Skeletal muscle cell (primary cell): ENCODE measurements at places on chromosomes 7 and 10.

GRCh38 chr7:54897891-54898290 lies 120.9 kb upstream of the EGFR start:
- DNase-seq, result no peak

DNA sequence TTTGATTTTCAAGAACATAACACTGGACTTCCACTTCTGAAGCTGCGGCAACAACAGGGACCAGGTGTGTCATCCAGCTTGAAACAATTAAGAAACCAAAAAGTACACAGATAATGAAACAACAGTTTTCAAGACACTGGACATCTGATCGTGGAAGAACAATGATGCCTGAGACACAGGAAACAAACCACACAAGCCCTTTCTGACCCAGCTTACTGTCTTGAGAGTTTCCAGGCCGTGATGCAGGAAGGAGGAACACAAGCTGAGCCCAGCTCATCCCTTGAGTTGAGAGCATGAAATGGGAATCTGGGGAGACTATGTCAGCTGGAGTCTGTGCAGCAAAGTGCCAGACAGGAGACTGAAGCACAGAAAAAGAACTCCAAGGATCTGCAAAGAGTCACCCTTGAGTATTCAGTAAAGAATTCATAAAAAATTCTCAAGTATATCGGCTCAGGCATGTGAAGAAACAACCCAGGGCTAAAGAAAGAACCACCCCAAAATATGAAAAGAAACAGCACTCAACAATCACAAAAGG lies 91.6 kb downstream of the RNF32 start:
- DNase-seq, result no peak

GRCh38 chr10:43912469-43912868 lies 263.8 kb upstream of the ZNF32 start:
- DNase-seq, result no peak

- DNase-seq, result no peak
Measured at GRCh38 chr7:74042746-74043522, 15.0 kb downstream of the ELN start.

GRCh38 chr7:156153590-156153989 lies 341.3 kb upstream of the SHH start:
- DNase-seq, result no peak

DNA sequence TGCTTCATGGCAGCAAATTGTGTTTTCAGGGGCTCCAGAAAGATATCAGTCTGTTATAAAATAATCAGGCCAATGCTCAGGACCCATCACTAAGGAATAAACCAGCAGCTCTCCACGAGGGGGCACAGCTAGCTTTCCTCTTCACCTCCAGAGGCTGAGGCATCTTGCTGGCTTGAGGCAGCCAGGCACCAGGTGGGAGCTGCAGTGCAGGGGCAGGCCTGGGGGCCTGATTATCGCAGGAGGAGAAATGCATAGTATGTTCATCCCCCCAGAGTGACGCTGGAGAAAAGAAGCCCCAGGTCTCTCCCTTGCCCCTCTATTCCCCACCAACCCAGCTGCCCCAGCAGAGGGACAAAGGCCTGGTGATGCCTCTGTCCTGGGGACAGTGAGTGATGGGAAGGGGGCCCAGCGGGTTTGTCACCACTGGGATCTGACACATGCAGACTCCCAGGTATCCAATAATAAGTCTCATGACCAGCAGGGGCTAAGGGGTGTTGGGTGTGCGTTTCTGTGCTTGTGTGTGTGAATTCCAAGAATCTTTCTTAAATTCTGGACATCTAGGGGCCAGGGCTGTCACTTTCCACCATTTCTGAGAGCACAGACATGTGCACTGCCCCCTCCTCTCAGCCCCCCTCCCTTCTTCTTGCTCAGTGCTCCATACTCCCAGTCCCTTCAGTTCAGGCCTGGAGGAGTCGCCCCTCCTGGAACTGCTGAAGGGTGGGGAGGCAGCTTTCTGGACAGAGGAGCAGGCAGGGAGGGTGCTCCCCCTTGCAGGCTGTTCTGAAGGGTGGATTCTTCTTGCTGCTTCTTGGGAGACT lies 128.1 kb upstream of the FAM20C start:
- peak; percentile 29 for DNase-seq

DNA sequence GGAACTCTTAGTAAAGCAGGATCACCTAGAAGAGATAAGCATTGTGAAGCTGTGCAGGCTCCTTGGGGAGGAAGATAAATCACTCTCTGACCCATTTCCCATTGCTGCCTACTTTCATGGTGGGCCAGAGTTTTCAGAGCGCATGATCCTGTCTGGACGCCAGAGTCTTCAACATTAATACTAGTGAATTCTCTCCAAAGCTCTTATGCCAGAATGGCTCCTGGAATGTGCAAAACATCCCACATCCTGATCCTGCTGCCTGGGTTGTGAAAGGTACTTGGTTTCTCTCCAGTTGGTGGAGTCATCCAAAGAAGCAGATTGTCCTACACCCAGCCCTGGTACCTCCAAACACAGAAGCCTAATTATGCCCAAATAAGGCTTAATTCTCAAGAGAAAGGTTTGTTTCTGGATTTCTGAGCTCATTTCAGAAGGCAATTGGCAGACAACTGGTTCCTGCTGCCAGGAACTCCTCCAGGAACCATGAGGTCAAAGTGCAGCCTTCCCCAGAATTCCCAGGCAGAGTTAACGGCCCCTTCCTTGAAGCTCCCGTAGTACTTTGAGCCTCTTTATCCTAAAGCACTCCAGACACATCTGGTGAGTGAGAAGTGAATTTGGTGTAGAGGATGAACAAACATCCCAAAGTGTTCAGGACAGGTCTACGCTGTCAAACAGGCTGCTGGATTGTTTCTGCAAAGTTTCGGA lies 495.2 kb downstream of the PLXNA4 start:
- peak; percentile 24 for DNase-seq

GRCh38 chr7:21137640-21138039 lies 290.2 kb upstream of the SP4 start:
- DNase-seq, result no peak

DNA sequence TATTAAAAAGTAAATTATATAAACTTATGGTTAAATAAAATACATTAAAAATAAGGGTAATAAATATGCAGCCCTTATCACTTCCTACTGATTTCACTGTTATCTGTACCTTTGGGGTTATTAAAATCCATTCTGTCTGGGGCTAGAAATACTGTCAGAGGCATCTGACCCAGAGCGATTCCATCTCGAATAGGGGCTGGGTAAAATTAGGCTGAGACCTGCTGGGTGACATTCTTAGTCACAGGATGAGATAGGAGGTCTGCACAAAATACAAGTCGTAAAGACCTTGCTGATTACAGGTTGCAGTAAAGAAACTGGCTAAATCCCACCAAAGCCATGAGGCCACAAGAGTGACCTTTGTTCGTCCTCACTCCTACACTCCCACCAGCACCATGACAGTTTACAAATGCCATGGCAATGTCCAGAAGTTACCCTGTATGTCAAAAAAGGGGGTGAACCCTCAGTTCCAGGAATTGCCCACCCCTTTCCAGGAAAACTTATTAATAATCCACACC lies 77.6 kb downstream of the COBL start:
- no peak for DNase-seq

- DNase-seq, result peak; percentile 34
Measured at GRCh38 chr7:157432541-157432956, 95.7 kb downstream of the DNAJB6 start.

DNA sequence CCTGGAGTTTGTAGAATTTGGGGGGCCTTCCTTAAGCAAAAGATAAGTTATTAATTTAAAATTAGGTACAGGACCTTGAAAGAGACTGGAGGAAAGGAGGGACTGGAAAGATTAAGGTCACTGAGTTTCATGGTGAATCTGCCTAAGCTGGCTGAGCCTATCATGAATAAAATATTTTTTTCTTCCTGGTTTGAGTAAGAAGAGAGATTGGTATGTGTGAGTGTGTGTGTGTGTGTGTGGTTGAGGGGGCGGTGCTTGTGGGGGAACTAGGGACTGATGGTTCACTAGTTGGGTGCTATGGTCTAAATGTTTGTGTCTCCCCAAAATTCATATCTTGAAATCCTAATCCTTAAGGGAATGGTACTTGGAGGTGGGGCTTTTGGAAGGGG lies 142.5 kb upstream of the PRKCQ start:
- no peak for DNase-seq

DNA sequence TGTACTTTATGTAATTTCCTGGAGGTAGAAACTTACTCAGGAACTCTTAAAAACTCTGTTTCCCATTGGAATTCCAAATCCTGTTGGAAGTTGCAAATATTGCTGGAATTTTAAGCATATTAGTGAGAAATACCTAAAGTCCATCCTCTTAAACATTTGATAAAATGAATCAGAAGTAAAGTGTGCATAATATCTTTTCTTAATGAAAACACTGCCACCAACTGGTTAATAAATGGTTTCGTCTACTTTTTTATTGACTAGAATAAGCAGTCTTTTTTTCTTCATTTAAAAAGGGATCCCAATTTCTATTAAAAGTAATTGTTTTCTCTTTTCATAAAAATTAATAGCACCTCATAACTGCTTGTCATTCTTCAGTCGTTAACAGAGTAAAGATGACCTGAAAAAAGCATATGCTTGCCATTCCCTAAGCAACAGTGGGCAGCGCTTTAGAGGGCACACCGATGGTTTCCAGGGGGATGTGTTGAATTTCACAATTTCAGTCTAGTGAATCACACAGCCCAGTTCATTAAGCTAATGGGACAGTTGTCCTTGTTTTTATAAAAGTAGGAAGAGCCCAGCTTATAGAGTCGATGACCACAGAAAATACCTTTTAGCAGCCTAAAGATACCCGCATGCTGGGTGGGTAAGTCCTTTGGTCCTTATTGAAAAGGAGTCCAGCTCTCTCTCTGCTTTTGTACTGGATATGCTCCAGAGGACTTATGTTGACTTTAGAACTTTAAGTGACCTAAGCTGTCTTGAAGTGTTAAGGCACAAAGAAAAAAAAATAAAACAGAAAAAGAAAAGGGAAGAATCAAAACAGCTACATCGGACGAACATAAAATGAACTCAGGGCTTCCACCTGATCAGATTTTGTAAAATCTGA lies 28.5 kb downstream of the NPS start:
- DNase-seq, result no peak

DNA sequence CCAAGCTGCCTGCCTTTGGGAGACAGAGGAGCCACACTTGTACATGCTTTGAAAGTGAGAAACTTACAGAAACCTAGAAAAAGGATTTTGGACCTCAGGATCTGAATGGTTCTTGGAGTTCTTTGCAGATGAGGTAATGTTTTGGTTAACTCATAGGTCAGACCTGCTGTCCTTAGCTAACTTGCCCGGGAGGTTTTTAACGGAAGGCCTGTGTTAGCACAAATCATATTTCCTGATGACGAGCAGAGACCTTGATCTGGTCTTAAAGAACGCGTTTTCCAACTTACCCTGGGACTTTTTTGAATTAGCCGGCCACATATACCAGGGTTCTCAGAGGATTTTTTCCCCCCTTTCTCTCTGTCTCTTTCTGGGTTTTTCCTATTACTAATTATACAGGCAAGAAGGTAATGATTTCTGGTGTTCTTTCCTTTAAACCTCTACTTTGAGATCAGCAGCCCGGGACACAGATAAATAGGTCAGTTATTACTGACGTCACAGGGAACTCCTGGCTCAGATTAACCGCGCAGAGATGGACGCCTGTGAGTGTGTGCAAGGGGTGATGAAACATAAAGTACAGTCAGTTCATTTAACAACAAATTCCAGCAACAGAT lies 101.7 kb upstream of the KLF6 start:
- DNase-seq, result peak; percentile 90

- DNase-seq, result no peak
Measured at GRCh38 chr10:50615658-50616057, 8.1 kb downstream of the SGMS1 start.

- no peak for DNase-seq
Measured at GRCh38 chr7:129308047-129308446, 83.2 kb downstream of the AHCYL2 start.

DNA sequence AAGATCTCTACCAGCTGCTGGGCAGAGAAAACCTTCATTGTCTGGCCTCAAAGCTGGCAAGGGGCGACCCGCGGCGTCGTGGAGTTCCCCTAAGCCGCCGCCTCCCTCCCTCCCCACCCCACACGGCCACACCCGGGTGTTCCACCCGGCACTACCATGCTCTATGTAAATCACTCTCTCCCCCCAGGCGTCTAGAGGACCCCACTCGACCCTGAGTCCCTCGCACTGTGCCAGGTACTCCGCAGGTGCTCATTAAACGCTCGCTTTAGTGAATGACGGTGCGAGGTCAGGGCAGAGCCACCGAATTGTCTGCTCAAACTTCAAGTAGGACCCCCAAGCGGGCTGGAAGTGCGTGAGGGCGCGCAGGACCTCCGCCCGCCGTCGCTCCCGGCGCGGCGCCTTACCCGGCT lies 628 bp downstream of the PARP12 start:
- no peak for DNase-seq

DNA sequence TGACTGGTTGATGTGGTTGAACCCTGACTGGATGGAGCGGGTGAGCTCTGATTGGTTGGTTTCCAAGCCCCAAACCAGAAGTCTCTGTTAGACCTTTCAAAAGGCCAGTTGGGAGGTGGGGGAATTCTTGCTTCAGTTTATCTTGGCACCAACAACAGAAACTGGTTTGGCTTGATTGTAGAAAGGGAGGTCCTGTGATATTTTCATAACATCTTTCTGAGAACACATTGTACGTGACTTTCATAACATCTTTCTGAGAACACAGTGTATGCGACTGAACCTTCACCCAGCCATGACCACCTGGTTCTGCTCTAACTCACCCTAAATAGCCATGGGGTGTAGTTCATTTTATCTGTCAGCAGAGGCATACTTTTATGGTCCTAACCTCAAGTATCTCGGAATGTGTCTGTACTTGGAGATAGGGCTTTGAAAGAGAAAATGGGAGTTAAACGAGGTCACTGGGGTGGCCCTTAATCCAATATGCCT lies 88.3 kb downstream of the GALNT17 start:
- no peak for DNase-seq

DNA sequence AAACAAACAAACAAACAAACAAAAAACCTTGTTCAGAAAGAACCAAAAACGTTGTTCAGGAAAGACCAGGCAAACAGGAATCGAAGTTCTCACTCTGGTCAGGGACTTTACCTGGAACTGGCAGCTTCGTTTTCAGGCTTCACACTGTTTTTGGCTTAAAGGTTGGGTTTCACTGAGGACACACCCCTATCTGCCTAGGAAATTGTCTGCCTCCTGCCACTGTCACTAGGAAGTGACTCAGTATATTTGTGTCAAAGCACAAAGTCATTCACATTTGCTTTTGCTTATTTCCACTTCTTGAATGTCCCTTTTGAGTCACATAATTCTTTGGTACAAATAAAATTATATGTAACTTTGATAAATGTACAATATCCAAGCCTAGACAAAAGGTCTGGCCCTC lies 37.9 kb downstream of the PNLIPRP3 start:
- no peak for DNase-seq

GRCh38 chr7:36661135-36661840 lies 63.0 kb downstream of the AOAH start:
- DNase-seq, result no peak

- no peak for DNase-seq
Measured at GRCh38 chr7:74093671-74094223, 10.1 kb downstream of the LIMK1 start.

GRCh38 chr10:1661859-1662437 lies 75.4 kb downstream of the ADARB2 start:
- no peak for DNase-seq
